Fibroblast of skin of right biceps (primary cell): ENCODE measurements at places on chromosomes 4 and X.

DNA sequence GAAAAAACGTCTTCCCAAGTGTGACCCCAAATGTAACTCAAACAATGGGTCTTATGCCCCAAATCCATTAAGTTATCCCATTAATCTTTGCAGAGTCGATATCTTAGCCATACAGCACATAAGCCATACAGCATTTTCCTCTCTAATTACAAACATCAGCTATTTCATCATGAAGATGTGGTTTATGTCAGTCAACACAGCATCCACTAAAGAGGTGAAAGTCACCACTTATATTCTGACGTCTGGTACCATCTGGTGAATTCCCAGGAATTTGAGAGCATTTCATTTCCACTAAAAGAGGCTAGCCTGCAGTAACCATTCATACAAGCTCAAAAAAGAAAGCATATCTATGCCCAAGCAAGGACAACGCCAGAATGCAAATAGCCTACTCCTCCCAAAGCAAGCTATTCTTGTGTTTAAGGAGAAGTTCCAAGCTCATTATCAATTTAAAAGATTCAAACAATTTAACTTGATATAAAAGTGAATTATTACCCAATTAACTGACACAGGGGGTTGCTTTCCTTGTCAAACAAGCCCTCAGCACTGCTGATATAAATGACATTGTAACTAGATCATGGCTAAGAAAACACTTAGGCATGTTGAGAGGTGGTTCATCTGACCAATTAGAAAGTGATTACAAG, 203.3 kb downstream of the ANTXR2 start:
- no peak for DNase-seq

DNA sequence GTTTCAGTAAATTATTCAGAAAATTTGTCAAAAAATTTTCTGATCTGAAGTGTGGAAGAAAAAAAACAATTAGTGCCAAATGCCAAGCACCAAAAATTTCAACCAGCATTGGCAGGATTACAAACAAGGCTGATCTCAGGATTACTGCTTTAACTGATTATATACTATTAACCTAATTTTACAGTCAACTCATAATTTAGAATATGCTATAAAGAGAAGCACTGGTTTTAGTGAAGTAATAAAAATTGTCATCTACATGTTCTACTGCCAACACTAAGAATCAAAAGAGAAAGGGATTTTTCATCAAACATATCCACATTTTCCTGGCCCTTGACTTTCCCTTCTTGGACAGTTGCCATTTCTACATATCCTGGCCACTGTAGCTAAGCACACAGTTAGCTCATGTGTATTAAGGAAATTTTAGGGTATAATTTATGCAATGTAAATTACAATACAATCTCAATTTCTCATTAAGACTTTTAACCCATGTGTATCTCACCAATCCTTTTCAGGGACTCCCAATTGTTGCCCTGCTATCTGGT, 33.8 kb downstream of the THOC2 start:
- DNase-seq: no peak

GRCh38 chrX:107861056-107861455, 35.4 kb downstream of the MID2 start:
- no peak for DNase-seq

- DNase-seq: peak; percentile 60
These were observed 26.5 kb upstream of the ANAPC4 start for GRCh38 chr4:25350561-25350960.

- no peak for DNase-seq
These were observed 30.8 kb downstream of the MRPL1 start for GRCh38 chr4:77893451-77893850.

DNA sequence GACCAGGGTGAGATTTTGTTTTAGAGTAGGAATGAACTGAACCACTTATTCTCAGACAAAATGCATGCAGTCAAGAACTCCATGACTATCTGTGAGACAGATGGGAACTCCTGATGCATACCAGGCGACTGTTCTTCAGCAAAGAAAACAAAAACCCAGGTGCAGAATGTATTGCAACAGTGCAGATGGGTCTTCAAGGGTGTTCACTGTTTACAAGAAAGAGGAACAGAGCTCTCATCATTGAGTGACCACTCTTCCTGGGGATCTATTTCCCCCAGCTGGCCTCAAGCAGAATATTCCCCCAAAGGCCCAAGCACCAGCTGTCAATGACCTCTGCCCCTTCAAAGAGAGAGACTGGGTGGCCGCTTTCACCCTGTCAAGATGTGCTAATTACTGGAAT, 39.7 kb upstream of the BMP3 start:
- DNase-seq: no peak

GRCh38 chr4:31107362-31107761, 387.2 kb downstream of the PCDH7 start:
- peak; percentile 36 for DNase-seq

DNA sequence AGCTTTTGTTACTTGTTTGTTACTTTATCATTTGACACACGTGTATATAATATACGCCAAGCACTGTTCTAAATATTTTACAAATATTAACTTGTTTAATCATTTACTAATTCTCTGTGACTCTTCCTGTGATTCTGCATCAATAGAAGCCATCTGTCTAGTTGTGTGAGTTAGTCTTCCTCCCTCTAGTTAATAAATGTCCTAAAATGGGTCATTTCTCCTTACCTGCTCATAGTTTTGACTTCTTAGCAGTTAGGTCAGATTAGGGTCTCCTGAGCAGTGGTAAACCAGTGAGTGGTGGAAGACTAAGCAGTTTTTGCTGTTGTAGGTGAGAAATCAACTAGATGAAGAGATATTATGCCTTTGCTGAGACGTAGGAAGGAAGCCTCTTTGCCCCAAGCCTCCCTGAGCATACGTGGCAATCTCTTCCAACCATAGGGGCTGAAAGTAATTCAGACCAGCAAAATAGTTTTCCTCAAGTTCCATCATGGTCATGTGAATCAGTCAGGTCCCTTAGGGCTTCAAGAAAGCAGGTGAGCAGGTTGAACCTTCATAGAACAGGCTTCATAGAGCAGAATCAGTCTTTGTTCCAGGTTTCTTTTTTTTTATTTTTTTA, 38.7 kb upstream of the THOC2 start:
- DNase-seq: no peak

DNA sequence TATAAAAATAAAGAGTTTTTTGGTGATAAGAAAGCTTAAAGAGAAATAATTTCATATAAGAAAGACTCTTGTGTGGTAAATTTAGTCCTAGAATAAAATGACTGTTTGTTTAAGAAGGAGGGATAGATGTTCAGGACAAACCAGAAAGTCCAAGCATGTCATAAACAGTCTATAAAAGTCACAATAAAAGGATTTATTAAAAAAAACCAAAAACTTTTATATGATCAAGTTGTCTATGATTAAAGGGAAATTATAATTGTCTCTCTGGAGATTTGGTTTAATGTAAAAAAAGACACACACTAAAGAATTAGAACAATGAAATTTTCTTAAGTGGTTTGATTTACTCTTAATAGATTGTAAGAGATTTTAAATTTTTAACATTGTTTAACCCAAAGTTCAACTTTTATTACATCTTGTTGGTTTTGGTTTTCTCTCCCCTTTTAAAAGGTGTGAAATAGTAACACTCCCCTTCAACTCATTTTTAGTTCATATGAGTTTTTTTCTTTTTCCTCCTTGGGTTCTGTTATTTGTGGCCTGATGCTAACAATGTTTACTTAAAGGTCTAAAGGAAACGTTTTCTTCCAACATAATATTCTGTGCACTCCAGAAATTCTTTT, 89.7 kb downstream of the PDHA2 start:
- DNase-seq: no peak
